Aorta (tissue), 5 donors: ENCODE measurements at places on chromosomes 7 and 10.

DNA sequence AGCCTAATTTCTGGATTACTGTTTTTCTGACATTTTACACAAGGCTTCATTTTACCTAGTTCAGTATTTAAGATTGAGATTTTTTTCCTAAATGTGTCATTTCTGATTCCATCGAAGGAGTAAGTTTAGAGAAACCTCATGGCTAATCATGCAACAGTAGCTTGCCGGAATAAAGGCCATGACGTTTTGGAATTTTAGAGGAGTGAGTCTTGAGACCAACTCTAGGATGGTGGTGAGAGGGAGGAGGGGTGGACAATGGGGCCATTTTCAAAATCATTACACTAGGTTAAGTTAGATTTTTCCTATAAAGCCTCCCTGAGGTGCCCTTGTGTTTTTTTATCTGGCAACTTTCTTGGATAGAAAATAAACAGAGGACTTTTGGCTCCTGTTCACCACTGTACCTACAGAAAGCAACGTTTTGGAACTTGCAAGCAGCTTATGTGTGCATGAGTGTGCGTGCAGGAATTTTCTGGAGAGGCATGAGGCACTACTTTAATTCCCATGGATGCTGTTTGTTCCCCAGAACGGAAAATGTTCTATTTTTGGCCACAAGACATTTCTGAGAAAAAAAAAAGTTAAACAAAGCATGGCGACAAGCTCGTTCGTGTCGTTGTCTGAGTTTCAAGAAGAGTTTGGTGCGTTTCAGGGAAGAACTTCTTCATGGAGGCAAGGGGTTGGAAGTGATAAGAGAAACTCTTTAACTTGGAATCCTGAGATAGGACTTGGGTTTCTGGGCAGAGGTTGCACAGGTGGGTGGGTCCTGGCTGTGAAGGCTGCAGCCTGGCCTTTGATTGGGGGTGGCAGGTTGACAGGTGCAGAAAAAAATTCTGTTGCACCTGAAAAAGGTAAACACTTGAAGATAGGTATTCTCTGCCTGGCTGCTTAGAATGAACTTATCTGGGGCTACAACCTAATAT is 178.1 kb downstream of the PTEN start:
- no peak for DNase-seq

- peak; percentile 69 for DNase-seq
Observed at GRCh38 chr10:70575874-70576802, 26.4 kb downstream of the PRF1 start.

DNA sequence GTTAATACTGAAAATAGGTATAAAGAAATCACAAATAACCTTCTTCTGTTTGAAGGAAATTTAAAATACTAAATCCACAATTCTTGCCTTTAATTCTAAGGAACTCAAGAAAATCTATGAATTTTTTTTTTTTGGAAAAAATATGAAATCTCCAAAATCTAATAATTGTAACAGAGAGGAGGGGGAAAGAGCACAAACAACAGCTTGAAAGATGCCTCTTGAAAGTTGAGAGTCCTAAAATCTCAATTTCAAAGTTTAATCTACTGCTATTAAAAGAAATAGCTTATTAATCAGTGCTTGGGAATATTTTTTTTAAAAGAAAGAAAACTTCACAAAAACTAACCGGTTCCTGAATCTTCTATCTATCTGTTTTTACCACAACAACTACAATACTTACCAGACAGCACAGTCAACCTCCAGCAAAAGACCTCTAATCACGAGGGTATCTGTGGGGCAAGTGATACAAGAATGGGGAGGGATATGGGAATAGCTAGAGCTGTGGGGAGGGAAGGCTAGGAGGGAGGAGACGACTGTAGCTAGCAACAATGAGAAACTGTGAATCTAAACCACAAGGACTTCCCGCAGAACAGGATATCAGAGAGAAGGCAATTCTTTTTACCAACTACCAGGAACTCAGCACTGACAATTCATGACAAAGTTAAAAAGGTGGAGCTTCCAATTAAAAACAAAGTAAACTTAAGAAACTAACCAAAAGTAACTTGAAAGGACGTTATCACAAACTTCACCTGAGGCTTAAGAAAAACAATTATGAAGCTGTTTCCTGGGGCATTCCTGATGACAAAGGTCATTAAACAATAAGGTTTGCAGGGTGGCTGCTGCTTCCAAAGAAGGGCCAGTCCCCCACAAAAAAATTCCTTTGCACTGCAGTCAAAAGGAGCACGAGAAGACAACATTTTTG is at the start of gene USP54:
Gene USP54, minus strand, starts transcription at position 462 of the 919 bp plus-strand sequence. CDS start 15,684 bp downstream, outside the sequence.
- DNase-seq: no peak

DNA sequence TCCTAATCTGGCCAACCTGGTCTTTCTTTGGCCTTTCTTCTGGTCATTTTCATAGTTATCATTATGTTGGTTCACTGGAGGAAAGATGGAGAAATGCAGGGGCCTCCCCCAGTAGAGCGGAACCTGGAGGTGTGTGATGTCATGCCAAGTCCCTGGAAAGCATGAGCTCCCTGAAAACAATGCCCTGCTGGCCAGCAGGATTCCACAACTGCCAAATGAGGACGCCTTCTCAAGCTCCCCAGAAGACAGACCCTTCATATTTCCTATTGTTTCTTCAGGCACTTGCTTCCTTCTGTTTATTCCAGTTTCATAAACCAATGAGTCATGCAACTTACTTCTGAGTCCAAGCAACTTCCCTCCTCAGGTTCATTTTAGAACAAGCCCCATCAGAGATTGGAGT is 339.0 kb downstream of the GATA3 start:
- DNase-seq: no peak

DNA sequence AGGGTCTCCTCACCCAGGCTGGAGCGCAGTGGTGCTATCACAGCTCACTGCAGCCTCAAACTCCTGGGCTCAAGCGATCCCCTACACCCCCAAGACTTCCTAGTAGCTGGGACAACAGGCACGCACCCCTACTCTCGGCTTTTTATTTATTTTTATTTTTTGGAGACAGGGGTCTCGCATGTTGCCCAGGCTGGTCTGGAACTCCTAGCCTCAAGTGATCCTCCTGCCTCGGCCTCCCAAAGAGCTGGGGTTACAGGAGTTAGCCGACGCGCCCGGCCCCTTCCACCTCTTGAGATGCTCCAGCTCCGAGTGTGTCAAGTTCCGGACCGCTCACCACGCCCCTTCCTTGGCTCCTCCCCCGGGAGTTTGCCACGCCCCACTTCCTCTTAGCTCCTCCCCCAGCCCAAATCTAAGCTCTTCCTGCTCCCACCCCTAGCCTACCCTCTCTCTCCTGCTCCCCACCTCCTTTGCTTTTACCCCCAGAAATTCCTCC is 6.3 kb downstream of the NAT16 start:
- no peak for DNase-seq
